ENCODE measurements at places on chromosomes 4 and X.

GRCh38 chrX:130975947-130976346 is 72.9 kb upstream of the ENOX2 start:
- no peak for DNase-seq

DNA sequence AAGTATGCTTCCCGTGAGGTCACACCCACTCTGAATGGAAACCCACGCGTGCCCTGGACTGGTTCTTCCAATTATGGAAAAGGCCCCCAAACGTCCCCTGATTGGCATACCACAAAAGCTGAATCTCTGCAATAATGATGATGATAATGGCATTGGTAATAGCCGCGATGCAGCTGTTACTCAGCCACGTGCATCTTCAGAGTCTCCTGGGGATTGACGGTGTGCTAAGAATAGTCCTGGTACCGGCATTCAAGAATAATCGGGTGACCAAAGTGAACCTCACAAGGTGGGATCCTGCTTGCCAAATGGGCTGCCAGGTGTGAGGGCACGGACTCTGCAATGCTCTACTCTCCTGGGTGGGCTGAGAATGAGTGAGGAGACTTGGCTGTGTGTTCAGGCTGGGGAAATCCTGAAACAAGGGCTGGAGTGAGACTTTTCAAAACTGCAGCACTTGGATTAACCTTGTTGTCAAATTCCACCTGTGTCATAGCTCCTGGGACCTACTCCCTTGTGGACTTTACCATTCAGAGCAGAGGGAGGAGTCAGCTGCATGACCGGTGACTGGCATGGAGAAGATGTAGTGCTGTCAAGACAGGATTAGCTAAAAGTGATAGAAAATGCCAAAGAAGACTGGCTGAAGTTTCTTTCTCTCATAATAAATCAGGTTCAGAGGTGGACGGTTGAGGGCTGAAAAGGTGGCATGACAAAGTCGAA is 615.4 kb downstream of the MID1IP1 start:
- no peak for DNase-seq

GRCh38 chr4:93756101-93756500 is 72.5 kb upstream of the ATOH1 start:
- DNase-seq = no peak

GRCh38 chr4:101853691-101854090 is 63.2 kb downstream of the BANK1 start:
- no peak for DNase-seq

DNA sequence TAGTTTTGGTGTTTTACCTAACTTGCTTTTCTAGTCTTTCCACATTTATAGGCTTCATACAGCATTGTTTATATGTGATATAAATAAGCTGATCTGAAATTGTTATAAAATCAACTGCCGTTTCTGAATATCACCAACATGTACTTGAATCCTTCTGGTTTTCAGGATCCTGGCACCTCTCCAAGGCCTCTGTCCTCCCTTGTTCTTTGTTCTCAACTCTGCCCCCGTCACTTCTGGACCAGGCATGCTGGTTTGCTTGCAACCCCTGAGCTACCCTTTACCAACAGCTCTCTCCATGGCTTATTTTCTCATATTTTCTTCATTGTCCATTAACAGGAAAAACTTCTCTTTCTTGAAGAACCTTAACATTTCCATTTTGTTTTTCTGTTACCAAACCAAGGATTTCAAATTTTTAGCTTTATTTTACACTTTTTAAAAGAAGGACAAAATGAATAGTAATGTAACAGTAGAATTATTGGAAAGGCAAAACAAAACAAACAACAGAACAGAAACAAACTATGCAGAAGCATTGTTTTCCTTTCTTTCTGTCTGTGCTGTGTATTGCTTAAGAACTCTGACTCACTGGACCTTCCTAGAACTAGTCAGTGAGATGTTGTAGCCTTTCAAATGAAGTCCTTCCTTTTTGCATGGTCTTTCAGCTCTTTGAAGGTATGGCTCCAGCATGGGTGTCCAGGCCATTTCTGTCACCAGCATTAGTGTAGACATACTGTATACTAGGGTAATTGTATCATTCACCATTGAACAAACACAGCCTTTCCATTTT is 44.8 kb downstream of the BANK1 start:
- no peak for DNase-seq

GRCh38 chr4:76219299-76220055 is 5.9 kb upstream of the SCARB2 start:
- no peak for DNase-seq
